ENCODE measurements at places on chromosomes 1 and 21.

GRCh38 chr1:231951374-231951773 is 324.8 kb downstream of the DISC1 start:
- DNase-seq: no peak

- DNase-seq: no peak
Measured at GRCh38 chr1:109877776-109878175, 32.9 kb upstream of the CSF1 start.

- no peak for DNase-seq
Measured at GRCh38 chr1:1612104-1612400, 3.2 kb upstream of the MIB2 start.

GRCh38 chr21:24939291-24939690 is 668.0 kb downstream of the MRPL39 start:
- no peak for DNase-seq

DNA sequence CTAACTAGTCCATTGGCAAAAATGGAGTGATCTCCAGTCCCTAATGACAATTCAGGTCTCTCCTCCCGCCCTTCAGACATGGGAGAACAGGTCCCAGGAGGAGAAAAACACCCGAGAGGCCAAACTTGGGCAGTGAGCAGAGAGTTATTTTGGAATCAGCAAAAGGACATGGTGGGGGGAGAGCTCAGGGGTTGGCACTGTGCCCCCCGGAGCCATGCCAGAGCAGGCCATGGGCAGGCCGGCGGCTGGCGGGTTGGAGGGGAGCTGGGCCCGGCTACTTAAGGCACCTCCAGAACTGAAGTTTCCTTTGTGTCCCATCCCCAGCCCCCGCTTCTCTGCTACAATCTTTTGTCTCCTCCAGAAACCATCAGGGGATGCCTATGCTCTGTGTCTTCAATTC is 7.1 kb downstream of the LGR6 start:
- no peak for DNase-seq

- no peak for DNase-seq
Measured at GRCh38 chr1:1281533-1282321, 1.5 kb downstream of the SCNN1D start.

GRCh38 chr1:242871471-242872030 is 347.1 kb upstream of the PLD5 start:
- DNase-seq: no peak

DNA sequence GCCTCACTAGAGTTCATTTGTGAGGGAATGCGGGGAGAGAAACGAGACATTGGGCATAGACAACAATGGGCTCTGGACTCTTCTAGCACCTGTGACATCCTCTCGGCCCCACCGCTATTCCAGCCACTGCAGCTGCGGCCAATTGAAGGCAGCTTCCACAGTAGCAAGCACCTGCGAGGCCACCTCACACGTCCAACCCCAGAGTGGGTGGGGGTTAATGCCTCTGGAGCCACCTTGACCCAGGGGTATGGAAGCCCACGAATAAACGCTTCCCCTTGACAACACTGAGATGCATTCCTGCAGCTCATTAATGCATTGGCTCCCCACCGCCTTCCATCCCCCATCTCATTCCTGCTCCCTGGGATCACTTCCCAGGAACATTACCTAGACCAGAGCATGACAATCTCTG is 104.4 kb downstream of the GLIS1 start:
- DNase-seq: no peak

Data from activated gamma-delta T cell (primary cell).